MCF 10A (cell line): ENCODE measurements at places on chromosomes 2 and 18. TPM values are rescaled to one million over a fixed set of nuclear protein-coding genes. Genes with fewer than 3 reads are reported as not detected.

Gene SERPINB5
- 254 and 330 TPM in 2 replicates for total RNA-seq

Gene NT5C1B
- total RNA-seq, result not detected in 2 replicates

Gene CCL20
- 18.0 and 34.4 TPM in 2 replicates for total RNA-seq

Gene PPM1G
- 85.7 and 123 TPM in 2 replicates for total RNA-seq

Gene HADHA
- total RNA-seq, result 132 and 152 TPM in 2 replicates

Gene LRRC30
- total RNA-seq, result not detected in 2 replicates

Gene EMILIN1
- 0.20 and 0.21 TPM in 2 replicates for total RNA-seq

Gene VSNL1
- 1.3 and 2.4 TPM in 2 replicates for total RNA-seq

Gene DES
- not detected in 2 replicates for total RNA-seq

Gene SCN1A
- not detected in 2 replicates for total RNA-seq

Gene ST3GAL5
- 1.2 and 2.3 TPM in 2 replicates for total RNA-seq

Gene KIF5C
- total RNA-seq, result 0.10 and 0.21 TPM in 2 replicates

Gene SLC23A3
- 1.7 and 2.6 TPM in 2 replicates for total RNA-seq

Gene SERPINB3
- 0.28 TPM in 1 of 2 replicates, not detected in the other for total RNA-seq

Gene MSTN
- 0.09 and 0.10 TPM in 2 replicates for total RNA-seq

Gene MOB1A
- 92.6 and 97.5 TPM in 2 replicates for total RNA-seq
